Activated T-cell treated with anti-CD3 and anti-CD28 coated beads for 24 hours (primary cell): ENCODE measurements at places on chromosomes 16 and 17.

GRCh38 chr17:50631908-50632571, 2.6 kb upstream of the ABCC3 start:
- DNase-seq = no peak

DNA sequence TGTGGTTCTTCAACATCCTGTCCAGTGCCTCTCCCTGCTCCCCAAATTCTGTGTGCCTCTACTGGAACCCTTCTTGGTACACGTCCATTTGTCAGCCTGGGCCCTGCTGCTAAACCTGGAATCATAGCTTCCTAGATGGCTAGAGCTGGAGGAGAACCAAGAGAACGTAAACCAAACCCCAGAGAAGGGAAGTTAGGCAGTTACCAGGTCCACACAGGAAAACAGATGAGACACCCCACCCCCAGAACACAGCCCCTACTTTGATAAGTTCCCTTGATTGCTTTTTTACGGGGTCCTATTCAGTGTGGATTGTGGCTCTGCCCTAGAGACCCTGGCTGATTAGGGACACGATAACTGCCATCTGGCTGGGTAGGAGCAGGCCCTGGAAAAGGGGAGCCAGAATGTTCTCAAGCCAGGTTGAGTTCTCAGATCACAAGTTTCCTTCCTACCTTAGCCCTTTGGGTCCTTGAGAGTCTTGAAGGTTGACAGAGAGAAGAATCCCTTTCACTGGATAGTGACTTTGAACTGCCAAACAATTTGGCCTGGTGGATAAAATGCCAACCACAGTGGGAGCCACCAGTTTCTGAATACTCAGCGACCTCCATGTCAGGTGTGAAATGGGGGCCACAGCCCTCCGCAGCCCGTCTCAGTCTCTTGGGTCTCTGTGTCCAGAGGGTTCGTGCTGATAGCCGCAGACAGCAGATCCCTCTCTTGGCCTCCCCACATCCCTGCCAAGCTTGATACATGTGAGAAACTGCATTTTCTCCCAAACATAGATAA, 7.9 kb downstream of the TBX4 start:
- DNase-seq = no peak

- no peak for DNase-seq
Measured at GRCh38 chr16:54143934-54144571, 142.5 kb downstream of the IRX3 start.

- no peak for DNase-seq
Measured at GRCh38 chr16:55756963-55757362, 75.9 kb downstream of the CES1 start.

- DNase-seq = no peak
Measured at GRCh38 chr17:73271072-73271471, 9.4 kb upstream of the CPSF4L start.

GRCh38 chr17:78679495-78680395, 102.3 kb downstream of the CYTH1 start:
- DNase-seq = no peak

DNA sequence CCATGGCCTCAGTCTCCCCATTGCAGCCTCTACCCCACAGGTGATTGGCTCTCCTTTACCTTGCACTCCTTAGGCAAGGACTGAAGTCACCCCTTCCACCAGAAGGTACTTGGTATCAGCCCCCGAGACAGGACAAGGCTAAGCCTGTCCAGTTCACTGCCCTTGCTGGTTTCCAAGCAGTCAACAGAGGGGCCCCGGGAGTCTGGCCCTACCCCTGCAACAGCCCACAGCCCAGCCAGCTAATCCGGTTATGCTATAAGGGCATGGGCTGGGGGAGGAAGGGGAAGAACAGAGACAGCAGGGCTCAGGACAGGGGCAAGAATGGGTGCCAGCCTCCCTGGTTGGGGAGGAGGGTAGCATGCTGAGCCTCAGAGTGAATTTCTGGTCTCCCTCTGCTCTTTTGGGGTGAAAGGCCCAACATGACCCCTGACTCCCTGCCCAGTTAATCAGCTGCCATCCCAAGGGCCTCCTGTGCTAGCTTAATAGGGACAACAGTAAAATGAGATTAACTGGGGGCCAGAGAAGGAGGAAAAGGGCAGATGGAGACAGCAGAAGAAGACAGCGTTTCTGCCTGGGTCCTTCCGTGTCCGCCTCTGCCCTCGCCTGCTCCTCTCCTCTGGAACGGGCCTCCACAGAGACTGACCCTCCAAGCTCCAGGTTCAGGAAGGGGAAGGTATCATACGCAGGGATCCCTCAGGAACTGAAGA, 10.7 kb downstream of the DLG4 start:
- no peak for DNase-seq

GRCh38 chr17:65503557-65503956, 57.9 kb downstream of the AXIN2 start:
- DNase-seq = no peak

GRCh38 chr16:81451753-81452680, 7.4 kb downstream of the CMIP start:
- DNase-seq = no peak

DNA sequence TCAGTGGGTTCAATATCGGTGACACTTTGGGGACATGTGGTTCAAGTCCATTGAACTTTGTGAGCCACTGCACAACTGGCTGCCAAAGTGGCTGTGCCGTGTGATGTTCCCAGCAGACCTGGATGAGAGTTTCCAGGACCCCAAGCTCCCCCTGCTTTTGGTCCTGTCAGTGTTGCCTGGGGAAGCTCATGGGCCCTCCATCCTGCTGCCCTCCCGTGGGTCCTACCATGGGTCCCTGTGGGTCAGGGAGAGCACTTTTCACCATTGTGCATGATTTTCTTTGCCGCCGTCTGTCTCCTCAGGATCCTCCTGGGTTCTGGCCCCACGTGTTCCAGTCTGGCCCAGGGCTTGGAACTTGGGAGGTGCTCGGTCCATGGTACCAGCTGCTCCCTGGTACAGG, 38.1 kb downstream of the LGALS9 start:
- no peak for DNase-seq

- no peak for DNase-seq
Measured at GRCh38 chr17:74245871-74246270, 28.2 kb upstream of the DNAI2 start.

DNA sequence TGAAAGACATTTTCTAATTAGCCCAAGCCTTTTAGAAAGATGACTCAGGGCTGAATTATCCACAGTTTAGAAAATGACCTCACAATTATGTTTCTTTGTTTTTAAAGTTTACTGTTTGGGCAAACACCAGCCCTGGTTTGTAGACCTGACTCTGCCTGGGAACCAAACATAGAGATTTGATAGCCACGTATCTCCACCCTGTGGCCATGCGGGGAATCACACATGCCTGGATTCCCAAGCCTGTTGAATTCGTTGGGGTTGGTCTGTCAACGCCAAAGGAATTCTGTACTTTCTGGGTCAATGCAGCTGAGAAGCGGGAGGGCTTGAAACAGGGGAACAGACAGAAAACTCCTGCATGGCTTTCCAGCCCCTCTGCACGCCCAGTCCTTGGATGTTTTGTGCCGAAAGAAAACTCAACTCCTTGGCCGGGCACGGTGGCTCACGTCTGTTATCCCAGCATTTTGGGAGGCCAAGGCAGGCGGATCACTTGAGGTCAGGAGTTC, 26.9 kb downstream of the CD300A start:
- DNase-seq = peak; percentile 59

- DNase-seq = no peak
Measured at GRCh38 chr17:10754109-10754508, 24.3 kb upstream of the TMEM220 start.

GRCh38 chr17:72404872-72405271, 284.1 kb downstream of the SOX9 start:
- DNase-seq = no peak

GRCh38 chr17:47277921-47278320, 24.3 kb downstream of the ITGB3 start:
- DNase-seq = no peak

GRCh38 chr17:57881143-57881542, 31.3 kb upstream of the MRPS23 start:
- no peak for DNase-seq

GRCh38 chr17:1203111-1203966, 23.6 kb upstream of the ABR start:
- DNase-seq = peak; percentile 30

- no peak for DNase-seq
Measured at GRCh38 chr16:22232277-22233036, 26.4 kb downstream of the EEF2K start.

GRCh38 chr17:8557176-8557806, 73.2 kb downstream of the MYH10 start:
- no peak for DNase-seq

DNA sequence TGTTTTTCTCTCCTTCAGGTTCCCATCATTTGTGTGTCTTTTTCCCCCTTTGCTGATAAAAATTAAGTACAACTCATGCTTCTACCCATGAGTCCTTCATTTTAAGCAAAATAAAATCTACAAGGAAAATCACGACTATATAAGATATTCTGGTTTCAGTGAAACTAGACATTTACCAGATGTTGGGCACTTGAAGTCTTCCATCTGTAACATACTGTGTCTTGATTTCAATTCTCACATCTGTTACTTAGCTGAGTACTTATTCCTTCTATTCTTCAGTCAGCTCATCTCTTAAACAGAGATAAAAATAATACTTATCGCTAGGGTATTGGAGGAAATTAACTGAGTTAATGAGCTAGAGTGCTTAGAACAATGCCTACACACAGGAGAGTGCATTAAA, 893.0 kb upstream of the SOX9 start:
- no peak for DNase-seq

DNA sequence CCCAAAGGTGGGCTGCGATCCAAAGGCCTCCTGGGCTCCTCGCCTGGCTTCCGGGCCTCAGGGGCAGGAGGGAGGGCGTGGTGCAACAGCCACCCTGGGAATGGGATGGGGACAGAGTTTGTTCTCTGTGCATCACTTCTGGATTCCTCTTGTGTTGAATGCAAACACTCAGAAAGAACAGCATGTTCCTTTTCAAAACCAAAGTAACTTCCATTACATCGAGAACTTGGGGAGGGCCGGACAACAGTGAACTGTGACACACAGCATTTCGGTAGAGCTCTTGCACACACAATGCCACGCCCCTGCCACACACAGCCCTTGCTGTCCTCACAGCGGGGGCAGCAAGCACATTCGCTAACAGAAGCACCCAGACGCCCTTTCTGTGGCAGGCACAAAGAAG, 36.1 kb upstream of the FASN start:
- DNase-seq = no peak

DNA sequence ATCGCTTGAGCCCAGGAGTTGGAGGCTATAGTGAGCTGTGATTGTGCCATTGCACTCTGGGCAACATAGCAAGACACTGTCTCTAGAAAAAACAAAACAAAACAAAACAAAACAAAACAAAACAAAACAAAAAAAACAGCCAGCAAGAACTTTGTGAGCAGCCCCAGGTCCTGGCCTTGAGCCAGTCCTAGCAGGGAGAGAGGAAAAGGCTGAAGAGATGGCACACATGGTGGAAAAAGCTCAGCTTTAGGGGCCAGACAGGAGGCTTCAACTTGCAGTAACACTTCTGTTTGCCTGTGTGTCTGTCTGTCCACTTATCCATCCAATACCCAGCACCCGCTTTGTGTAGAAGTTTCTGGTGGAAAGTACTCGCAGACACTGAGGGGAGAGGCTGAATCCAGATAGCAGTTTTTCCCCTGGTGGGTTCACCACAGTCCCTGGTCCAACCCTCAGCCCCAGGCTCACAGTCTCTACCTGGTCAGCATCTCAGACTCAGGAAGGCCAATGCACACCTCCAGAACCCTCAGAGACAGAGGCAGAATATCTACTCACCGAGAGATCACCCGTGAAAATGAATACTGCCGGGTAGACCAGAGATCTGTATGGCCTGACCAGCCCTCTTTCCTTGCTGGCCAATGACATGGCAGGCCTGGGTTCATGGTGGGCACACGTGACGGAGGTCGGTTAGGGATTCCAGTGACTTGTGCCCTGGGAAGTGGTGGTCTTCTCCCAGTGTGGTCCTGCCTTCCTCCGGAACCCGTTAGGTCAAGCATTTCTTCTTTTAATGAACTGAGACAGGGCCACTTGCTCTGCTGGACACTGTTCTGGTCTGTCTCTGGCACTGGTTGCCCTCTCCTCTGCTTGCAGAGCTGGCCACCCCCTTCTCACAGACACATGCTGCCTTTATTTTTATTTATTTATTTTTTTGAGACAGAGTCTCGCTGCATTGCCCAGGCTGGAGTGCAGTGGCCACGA, 79.5 kb upstream of the DNAJA2 start:
- no peak for DNase-seq

- DNase-seq = no peak
Measured at GRCh38 chr17:67492824-67493517, 115.9 kb downstream of the PITPNC1 start.

GRCh38 chr17:55056526-55056925, 88.0 kb downstream of the STXBP4 start:
- DNase-seq = no peak
